NCI-H1694 (cell line): ENCODE measurements at places on chromosomes 1 and 21.

DNA sequence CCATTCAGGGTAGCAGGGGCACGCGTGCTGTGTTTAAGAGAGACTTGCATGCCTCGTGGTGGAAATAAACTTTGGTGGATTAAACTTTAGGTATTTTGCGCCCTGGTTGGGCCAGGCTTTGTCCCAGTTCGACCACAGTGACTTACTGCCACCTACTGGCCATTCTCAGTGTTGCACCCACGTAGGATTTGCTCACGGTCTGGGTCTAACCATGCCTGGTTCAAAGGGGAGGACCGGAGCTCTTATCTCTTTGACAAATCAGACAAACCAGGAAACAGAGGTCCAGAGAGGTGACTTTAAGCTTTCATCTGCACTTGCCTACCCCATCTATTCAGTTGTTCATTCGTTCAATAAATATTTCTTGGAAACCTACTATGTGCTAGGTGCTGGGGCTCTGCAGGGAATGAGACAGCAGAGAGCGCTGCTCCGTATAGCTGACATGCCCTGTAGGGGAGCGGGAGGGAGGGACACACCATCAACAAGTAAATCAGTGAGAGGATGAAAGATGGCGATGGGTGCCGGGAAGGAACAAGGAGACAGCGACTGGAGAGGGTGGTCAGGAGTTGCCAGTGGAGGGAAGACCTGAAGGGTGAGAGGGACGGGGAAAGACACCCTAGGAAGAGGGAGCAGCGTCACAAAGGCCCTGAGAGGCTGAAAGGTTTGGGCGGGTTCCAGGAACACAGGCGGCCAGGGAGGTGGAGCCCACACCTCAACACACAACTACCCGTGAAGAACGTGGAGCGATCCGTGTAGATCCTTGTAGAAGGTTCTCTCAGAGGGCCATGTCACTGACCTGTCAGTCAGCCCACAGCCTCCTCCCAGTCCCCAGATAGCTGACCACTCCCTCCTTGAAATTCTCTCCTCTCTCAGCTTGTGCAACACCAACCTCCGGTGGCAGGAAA, 27.2 kb upstream of the TINAGL1 start:
- peak; percentile 86 for DNase-seq

DNA sequence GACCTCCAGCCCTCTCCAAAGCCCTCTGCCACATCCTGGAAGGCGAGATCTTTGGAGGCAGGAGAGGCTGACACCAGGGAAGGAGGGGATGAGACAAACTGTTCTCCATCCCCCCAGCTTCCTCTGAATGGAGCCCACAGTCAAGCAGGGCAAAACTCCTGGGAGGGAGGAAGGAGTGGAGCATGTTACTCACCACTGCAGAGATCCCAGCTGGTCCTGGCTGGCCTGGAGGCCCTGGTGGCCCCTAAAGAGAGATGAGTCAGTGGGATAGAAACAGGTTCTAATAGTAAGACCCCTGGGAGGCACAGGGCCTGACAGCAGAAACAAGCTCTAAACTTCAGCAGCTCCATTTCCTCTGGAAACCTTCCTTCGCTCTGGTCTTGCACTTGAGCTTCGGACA, 14.0 kb upstream of the PEF1 start:
- DNase-seq: no peak

GRCh38 chr1:115951560-115951959, 24.8 kb upstream of the SLC22A15 start:
- DNase-seq: no peak

DNA sequence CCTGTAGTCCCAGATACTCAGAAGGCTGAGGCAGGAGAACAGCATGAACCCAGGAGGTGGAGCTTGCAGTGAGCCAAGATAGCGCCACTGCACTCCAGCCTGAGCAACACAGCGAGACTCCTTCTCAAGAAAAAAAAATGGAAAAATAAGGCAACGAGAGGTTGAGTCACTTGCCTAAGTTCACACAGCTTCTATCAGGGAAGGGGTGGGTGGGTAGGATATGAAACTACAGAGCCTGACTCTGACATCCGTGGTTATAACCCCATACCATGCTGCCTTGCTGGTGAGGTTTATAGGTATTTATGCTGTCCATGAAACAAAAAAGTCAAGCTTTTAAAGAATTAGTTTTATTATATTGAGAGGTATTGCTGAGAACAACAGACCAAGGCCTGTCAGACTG, 61.5 kb upstream of the RAB4A start:
- DNase-seq: no peak

- no peak for DNase-seq
Measured at GRCh38 chr1:84698151-84699110, 8.2 kb upstream of the SSX2IP start.

DNA sequence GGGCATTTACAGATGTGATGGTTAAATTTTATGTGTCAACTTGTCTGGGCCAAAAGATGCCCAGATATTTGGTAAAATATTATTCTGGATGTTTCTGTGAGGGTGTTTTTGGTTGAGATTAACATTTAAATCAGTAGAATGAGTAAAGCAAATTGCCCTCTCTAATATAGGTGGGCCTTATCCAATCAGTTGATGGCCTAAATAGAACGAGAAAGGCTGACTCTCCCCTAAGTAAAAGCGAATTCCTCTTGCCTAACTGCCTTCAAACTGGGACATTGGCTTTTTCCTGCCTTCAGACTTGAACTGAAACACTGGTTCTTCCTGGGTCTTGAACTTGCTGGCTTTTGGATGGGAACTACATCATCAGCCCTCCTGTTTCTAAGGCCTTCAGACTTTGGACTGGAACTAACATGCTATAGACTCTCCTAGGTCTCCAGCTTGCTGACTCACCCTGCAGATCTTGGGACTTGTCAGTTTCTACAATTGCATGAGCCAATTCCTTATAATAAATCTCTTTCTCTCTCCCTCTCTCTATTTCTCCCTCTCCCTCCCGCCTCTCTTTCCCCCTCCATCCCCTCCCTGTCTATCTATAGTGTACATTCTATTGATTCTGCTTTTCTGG, 10.2 kb upstream of the NAV1 start:
- DNase-seq: no peak

DNA sequence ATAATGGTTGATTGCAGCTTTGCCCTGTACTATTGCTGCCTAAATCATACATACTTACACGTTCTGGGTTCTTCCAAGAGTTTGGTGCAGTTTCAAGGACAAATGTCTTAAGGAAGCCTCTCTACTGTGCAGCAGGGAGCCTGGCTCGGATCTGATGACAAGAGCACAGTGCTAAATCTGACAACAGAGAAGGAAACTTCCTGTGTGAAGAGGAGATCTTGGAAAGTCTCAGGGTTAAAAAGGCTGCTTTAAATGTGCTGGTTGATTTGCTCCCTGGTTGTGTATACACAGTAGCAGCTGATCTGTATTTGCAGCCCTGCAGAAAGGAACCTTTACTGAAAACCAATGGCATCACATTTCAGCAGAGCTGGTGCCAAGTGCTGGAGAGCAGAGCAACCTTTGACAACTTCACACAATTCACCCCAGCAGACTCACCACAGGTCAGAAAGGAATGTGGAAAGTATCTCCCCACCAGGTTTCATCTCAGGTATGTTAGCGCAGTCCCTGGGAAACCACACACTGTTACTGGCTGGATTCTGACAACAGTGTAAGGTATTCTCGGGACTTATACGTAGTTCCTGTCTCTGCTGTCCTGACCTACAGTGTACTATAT, 355.0 kb upstream of the ESRRG start:
- no peak for DNase-seq

DNA sequence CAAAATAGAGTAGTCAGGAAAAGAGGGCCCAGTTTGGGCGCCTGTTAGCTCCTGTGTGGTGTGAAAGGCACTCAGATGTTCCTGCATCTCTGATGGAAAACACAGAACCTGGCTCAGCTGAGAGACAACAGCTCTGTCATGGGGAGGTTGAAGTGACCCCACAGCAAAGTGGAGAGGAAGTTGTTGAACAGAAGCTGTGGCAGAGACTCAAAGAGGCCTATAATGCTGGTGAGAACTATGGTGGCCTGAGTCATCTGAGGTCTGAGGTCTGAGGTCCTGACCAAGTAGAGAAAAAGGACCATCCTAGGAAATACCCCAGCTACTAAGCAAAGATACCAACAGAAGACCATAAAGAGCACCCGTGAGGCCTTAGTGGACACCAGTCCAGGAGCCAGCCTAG, 45.6 kb upstream of the JAK1 start:
- DNase-seq: no peak

DNA sequence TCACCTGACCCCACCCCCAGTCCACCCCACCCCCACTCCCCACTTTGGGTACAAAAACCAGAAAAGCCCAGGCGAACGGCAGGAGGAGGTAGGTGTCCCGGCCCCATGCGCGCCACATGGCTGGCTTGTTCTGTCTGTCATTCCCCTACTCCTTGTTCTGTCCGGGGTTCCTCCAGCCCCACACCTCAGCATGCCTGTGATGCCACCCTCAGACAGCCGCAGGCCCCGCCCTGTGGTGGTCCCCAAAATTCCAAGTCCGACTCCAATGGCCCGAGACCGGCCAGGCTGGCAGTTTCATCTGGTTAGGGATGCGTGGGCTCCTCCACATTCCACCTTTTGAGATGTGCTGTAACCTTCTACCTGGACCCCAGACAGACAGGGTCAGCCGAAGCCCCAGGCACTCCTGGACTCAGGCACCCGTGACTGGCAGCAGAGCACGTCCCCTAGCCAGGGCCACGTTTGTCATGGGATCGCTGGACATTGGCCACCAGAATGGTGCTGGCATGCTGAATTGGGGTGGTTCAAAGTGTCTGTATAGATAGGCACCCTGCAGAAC, 94.4 kb downstream of the WDR4 start:
- DNase-seq: no peak

DNA sequence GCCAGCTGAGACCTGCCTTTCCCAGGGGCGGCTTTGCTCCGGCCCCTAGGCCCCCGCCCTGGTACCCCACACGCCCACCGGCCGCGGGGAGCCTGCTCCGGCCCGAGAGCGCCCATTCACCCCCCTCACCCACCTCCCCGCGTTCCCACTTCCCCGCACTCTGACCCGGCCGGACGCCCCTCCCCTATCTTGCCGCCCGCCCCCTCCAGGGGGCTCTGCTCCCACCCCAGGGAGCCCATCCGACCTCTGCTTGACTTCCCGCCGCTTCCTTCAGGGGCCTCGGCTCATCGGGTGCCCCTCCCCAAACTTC, 466 bp downstream of the HTR6 start:
- no peak for DNase-seq

DNA sequence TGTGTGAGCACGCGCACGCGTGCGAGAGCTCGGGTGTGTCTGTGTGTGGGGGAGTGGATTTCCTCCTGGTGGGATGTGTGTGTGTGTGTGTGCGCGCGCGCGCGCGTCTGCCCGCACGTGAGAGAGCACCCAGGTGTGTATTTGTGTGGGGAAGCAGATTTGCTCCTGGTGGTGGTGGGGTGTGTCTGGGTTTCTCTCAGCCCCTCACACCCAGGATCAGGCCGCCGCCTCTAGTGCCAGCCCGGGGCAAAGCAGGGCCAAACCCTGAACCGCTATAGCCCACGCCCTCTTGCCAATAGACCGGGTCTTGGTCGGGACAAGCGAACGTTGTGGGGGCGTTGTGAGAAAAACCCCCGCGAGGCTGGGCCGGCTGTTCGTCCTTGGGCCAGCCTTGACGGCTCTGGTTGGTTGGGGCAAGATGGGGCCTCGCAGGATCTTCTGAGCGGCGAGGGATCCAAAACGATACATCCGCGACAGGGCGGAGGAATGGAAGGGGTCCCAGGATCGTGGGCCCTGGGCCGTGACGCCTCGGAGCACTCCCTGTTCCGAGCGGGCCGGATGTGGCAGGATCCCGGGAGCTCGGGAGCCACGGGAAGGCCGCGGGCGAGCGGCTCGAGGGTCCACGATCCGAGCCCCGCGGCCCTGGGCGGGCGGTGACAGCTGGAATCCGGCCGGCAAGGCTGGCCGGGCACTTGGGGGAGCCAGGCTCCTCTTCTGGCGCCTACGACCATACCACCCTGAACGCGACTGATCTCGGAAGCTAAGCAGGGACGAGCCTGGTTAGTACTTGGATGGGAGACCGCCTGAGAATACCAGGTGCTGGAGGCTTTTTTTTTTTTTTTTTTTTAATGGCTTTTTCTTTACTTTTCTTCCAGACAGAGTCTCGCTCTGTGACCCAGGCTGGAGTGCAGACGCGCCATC, 68.2 kb downstream of the RNF187 start:
- DNase-seq: no peak

- no peak for DNase-seq
Measured at GRCh38 chr21:22374218-22374969, 1376.2 kb downstream of the NCAM2 start.

DNA sequence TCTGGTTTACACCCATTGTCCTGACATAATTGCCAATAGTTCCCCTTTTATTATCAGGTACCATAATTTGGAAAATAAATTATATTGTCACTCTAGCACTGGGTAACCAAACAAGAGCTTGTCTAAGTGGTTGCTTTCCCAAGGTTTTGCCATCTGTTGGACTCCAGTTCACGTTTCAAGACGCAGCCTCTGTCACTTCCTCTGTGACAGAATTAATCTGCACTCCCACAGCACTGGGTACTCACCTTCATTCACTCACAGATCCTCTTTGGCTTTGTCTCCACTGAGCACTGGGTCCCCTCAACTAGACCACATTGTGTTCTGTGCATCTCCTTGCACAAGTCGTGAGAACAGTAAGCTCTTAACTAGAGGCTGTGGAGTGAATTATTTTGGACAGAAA, 123.6 kb upstream of the JUN start:
- DNase-seq: no peak

DNA sequence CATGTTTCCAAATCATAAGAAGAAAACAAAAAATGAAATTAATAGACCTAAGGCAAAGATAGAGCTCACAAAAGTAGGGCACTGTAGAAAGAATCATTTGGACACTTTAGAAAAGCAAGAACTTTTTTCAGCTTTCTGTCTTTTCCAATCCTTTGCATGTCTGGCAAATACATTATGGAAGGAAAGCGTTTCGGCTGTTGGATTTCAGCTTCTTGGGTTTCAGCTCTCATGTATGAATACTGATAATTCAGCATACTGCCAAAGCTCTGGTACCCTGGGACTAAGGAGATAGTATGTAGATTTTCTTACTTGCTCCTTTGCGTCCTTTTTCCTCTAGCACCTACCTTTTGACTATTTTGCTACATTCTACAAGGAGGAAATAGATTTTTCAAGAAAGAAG, 375.9 kb downstream of the BRINP3 start:
- no peak for DNase-seq

DNA sequence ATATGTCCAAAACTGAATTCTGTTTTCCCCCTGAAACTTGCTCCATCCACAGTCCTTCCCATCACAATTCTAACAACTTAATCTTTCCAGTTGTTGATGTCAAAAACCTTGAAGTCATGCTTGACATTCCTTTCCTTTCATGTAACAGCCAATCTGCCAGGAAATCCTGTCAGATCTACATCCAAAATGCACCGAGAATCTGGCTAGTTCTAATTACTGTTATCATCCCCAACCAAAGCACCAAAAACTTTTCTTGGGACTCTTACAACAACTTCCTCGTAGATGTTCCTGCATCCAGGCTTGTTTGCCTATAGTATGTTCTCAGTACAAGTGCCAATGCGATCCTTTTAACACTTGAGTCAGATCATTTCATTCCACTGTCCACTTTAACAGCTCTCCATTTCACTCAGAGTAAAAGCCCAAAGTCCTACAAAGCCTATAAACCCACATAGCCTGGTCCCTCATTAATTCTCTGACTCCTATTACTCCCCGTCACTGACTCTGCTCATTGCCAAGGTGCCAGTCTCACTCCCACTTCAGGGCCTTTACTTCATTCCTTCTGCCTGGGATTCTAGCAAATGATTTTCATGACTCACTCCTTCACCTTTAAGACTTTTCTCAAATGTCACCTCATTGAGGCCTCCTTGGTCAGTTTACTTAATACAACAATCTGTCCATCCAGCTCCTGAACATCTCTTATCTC, 493.2 kb upstream of the NFIA start:
- no peak for DNase-seq

- DNase-seq: no peak
Measured at GRCh38 chr1:78474092-78474491, 16.7 kb upstream of the PTGFR start.

- no peak for DNase-seq
Measured at GRCh38 chr21:42282715-42283114, 32.5 kb downstream of the TFF3 start.
